ENCODE measurements at places on chromosomes 4 and X.

GRCh38 chr4:7462509-7462971, 27.8 kb upstream of the PSAPL1 start:
- DNase-seq, result no peak

DNA sequence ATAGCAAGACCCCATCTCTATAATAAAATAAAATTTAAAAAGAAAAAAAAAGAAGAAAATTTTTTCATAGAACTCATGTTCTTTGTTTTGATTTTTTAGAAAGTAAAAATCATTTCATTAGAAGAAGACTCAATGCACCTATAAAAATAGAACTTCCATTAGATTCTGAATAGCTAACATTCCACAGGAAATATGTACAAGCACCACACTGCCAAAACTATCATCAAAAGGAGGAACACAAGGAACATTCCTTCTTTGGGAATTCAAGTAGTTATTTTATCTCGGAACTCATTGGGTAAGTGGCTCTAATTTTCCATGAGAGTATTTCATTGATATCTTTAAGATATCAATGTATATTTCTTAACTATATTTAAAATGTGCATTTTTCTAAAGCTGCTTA, 157.6 kb downstream of the CAMK2D start:
- no peak for DNase-seq

GRCh38 chr4:136637071-136637777, 895.1 kb downstream of the PCDH18 start:
- peak; percentile 20 for DNase-seq

DNA sequence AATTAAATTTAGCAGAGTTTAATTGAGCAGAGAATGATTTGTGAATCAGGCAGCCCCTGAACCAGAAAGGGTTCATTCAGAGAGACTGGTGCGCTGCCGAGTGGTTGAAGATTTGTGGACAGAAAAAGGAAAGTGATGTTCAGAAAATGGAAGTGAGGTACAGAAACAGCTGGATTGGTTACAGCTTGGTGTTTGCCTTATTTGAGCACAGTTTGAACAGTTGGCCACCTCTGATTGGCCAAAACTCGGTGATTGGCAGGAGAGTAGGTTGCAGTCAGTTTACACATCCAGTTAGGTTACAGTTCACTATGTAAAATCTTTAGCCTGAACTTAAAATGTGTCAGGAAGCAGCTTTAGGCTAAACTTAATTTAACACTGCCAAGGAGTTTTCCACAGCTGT, 14.9 kb downstream of the MID1IP1 start:
- DNase-seq, result peak; percentile 27

GRCh38 chr4:158817562-158818296, 48.9 kb downstream of the FNIP2 start:
- no peak for DNase-seq

DNA sequence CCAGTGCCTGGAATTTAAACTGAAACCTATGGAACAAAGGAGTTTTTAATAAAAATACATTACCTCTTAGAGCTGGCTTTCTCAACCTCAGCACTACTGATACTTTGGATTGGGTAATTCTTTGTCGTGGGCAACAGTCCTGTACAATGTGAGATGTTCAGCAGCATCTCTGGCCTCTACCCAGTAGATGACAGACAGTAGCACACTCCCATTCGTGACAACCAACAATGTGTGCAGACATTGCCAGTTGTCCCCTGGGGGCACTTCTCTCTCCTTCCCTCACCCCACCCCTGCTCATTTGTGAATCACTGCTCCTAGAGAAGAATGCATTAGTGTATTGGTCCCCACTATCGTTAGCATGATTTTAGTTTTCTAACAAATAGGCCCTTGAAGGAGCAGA, 16.2 kb downstream of the GPAT3 start:
- no peak for DNase-seq

DNA sequence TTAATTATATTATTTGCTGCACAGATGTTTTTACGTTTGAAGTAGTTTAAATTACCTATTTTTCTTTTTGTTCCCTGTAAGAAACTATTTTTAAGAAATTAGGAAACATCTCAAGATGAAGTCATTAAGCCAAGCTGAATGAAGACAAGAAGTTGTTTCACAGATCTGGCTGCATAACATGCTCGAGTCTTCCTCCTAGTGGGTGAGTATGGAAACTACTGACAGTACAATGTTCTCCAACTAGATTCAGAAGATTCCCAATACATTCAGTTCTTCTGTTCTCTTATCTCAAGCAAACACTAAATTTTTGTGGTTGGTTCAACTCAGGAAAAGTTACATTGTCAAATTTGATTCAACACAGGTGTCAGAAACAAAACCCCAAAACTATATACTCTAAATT, 256.8 kb upstream of the VCX start:
- peak; percentile 22 for DNase-seq

GRCh38 chrX:39688576-39689375, 409.0 kb downstream of the BCOR start:
- DNase-seq, result peak; percentile 25

- DNase-seq, result no peak
Observed at GRCh38 chrX:117607561-117607960, 509.0 kb downstream of the KLHL13 start.

GRCh38 chr4:127896069-127896468, 15.4 kb downstream of the PLK4 start:
- DNase-seq, result no peak

Data from DND-41 (cell line).